ENCODE measurements at places on chromosomes 12 and 14. TPM values are rescaled to one million over a fixed set of nuclear protein-coding genes. Genes with fewer than 3 reads are reported as not detected.

DNA sequence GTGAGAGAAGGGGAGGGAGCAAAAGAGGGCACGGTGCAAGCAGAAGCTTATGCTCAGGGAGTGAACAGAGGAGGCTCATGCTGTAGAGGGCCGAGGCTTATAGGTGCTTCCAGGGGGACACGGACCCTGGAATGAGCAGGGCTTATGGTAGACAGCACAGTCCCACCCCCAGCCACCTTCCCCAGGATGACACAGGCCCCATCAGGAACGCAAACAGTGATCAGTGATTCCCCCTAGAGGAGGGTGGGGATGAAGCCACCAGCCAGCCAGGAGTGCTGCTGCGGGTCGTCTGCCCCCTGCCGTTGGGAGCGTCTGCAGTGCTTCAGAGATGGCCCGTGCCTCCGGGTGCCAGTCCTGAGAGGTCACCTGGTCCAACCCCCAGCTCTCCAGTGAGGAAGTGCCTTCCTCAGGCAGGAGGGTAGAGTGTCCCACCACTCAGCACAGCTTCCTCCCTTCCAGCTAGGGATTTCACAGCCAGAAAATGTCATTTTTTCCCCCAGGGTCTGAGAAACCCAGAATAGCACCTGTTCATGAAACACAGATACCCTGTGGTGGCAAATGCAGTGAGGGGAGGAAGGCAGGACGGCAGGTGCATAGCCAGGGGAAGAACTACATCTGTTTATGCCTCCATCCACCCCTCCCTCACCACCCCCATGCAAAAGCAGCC is 60.7 kb downstream of the SLC6A12 start:
- DNase-seq = no peak

- DNase-seq = no peak
These were observed 22.9 kb upstream of the RNF34 start for GRCh38 chr12:121376754-121377697.

A2M gene
- total RNA-seq = 0.17 TPM

FGD4 gene
- 19.9 TPM for total RNA-seq

DYRK2 gene
- 24.7 TPM for total RNA-seq

Measured in epithelial cell of proximal tubule (primary cell).